ENCODE measurements at places on chromosomes 1 and 21. TPM values are rescaled to one million over a fixed set of nuclear protein-coding genes. Genes with fewer than 3 reads are reported as not detected.

Gene OR2T1
- total RNA-seq = not detected

Gene PWP2
- 38.6 TPM for total RNA-seq

Gene PTAFR
- 0.06 TPM for total RNA-seq

Gene FCRL2
- not detected for total RNA-seq

Gene PGLYRP3
- total RNA-seq = not detected

Gene LENEP
- total RNA-seq = 0.66 TPM

Gene CDK18
- 5.9 TPM for total RNA-seq

Gene FMO3
- total RNA-seq = not detected

Gene UBAP2L
- total RNA-seq = 240 TPM

Gene NTMT2
- total RNA-seq = not detected

Gene APCS
- not detected for total RNA-seq

Gene GBP7
- total RNA-seq = not detected

All from activated naive CD4-positive, alpha-beta T cell treated with anti-CD3 and anti-CD28 coated beads, Interleukin-2, amount 50 U/mL, for 72 hours (primary cell).